Mononuclear cell (primary cell): ENCODE measurements at places on chromosomes 2 and 18. TPM values are rescaled to one million over a fixed set of nuclear protein-coding genes. Genes with fewer than 3 reads are reported as not detected.

The IL36A gene
- total RNA-seq, result not detected

The SCYGR4 gene
- total RNA-seq, result not detected

The SLC23A3 gene
- 0.31 TPM for total RNA-seq

The DSC3 gene
- total RNA-seq, result under 0.01 TPM

The AMER3 gene
- not detected for total RNA-seq

The TBR1 gene
- total RNA-seq, result 0.10 TPM

The MSH2 gene
- total RNA-seq, result 6.6 TPM

The RND3 gene
- 0.42 TPM for total RNA-seq
